HFF-Myc (cell line): ENCODE measurements at places on chromosomes 3 and 15.

- DNase-seq = no peak
Observed at GRCh38 chr3:145118303-145118702, 1042.7 kb downstream of the PLOD2 start.

DNA sequence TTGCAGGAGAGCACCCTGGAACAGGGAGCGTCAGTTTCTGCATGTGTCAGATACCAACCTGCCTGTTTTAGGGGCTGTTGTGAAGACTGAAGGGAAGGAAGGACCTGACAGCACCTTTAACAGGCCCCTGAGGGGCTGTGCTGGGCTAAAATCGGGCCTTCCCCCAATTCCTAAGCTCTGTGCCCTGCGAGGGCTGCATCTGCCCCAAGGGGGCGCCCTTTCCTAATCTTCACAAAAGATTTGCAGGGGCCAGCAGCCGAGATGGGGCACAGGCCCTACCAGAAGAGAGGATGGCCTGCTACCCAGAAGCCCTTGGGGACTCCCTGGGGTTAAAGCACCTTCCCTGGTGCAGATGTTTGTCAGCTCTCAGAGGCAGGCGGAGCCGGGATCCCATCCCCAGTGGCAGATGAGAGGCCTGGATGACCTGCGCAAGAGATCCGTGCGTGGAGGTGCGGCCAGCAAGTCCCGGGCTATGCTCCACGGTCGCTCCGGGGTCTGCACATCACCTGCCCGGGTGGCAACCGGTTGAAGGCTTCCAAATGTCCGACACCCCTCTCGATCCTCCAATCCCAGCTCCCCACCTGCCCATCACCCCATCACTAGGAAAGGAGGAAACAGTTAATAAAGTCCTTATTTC lies 53.6 kb downstream of the RHCG start:
- no peak for DNase-seq

GRCh38 chr3:114848082-114848481 lies 299.0 kb downstream of the ZBTB20 start:
- no peak for DNase-seq

GRCh38 chr15:60582370-60583036 lies 103.6 kb upstream of the ICE2 start:
- no peak for DNase-seq

DNA sequence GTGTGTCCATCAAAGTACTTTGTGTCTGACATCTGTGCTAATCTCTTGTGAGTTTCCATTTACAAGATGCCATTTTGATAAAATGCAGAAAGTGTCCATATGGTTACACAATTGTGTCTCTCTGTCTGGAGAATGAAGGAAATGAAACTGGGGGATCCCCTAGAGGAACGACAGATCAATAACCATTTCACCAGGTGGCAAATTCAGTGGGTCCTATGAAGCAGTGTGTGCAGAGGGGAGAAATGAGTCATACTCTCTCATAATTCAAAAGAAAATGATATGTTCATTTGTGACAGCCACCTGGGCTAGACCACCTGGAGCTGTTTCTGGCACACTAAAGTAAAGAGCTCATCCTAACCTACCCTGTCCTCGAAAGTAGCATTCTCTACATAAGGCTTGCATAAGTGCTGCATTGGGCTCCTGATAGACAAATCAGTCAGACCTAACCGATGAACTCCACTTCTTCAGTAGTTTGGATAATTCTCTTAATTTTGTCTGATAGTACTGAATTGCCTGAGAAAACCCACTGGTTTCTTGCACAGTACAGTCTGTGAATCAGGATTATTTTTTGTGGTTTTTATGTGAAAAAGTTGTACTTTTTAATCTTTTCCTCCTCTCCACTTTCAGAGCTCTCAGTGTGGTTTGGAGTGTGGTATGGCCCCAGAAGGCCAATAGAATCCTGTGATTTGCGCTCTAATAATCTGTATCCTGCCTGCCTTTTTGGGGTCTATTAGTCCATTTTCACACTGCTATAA lies 10.3 kb upstream of the CD47 start:
- no peak for DNase-seq

DNA sequence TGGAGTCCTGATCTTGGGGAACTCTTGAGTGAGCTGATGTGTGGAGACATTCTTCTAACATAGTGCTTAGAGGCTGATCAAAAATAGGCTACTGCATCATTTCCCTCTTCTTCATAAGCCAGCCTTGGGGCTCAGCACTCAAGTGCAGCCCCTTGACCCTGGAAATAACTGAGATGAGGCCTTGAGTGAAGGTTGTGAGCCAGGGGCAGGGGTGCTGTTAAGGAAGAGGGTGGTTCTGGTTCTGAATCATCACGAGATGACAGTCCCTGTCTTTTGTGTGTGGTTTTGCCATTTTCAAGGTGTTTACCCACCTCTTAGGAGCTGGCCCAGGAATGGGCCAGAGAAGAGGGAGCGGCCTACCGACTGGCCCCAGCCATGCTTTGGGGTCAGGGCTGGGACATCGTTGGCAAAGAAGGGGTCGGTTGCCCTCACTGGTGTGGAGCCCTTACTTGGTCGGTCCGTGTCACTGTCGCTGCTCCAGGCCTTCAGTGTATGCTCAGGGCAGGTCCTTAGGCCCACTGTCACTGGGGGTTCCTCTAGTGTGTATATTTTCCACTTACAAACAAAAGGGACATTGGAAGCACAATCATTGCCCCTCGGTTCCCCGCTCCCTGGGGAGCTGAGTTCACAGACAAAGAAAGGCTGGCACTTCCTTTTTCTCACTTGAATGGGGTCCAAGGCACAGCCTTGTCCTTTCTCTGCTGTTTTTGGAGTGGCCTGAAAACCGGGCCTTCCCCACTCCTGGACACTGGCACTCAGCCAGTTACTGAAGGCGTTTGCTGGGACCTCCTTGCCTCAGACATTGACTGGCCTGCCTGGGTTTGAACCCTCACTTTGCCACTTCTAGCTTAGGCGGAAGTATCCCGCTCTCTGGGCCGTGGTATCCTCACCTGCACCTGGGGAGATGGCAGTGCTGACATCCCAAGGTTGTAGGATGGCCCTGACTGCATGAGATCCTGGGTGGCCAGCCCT lies 46.6 kb downstream of the SLC6A6 start:
- no peak for DNase-seq

DNA sequence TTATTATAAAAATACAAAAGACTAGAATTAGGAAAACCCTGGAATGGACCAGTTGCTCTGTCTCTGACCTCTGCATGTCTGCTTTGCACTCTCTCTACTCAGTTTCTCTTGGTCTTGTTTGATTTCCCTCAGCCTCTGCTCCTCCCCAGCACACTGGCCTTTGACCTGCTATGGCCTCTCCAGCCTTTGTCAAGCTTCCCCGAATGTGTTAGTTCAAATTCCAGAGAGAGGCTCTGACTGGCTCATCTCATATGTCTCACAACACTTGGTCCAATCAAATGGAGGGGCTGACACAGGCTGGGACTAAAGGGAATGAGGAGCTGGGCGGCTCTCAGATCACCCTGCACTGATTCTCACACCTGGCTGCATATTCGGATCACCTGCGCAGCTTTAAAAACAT lies 52.4 kb upstream of the CMTM8 start:
- no peak for DNase-seq

GRCh38 chr3:143597774-143598652 lies 250.3 kb downstream of the SLC9A9 start:
- no peak for DNase-seq
